ENCODE measurements at places on chromosomes 5 and 9.

DNA sequence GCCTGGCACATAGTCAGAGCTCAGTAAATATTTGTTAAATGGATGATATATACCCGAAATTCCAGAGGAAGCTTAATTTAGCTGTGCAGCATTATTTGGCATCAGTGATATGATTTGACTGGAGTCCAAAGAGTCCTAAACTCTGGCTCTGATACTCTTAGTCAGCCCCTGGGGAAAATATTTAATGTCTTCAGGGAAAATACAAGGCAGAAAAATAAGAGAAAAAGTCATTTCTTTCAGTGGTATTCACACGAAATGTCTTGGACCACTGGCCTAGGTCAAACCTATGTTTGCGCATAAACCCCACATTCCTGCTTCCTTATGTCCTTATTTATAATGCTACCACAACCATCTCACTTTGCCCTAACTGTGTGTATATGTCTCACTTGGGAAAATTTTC, 23.8 kb downstream of the GLRA1 start:
- no peak for DNase-seq

DNA sequence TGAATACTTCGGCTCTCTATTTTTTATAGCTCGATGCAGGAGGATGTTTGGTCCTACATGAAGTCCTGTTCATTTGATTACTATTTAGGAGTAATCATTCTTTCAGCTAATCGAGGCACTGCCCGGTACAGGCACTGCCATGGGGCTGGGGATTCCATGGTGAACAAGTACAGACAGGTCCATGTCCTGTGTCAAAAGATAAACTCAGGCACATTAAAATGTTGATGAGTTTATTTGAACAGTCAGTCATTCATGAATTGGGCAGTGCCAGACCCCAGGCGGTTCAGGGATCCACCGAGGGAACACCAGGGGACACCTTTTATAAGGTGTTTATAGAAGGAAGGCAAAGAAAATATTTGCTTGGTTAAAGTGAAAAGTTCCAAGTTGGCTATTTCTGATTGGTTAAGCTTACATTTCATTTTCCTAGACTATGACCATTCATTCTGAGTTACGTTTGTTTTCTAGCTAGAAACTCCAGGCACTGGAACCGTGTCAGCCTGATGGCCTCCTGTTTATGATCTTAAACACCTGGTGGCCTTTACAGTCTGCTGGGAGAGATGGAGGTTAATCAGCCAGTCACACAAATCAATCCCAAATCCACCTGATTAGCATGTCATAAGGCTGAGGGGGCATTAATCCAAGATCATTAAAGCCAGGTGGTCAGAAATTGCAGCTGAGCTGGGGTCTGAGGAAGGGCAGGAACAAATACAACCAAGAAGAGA, 47.0 kb upstream of the TDRD7 start:
- no peak for DNase-seq

DNA sequence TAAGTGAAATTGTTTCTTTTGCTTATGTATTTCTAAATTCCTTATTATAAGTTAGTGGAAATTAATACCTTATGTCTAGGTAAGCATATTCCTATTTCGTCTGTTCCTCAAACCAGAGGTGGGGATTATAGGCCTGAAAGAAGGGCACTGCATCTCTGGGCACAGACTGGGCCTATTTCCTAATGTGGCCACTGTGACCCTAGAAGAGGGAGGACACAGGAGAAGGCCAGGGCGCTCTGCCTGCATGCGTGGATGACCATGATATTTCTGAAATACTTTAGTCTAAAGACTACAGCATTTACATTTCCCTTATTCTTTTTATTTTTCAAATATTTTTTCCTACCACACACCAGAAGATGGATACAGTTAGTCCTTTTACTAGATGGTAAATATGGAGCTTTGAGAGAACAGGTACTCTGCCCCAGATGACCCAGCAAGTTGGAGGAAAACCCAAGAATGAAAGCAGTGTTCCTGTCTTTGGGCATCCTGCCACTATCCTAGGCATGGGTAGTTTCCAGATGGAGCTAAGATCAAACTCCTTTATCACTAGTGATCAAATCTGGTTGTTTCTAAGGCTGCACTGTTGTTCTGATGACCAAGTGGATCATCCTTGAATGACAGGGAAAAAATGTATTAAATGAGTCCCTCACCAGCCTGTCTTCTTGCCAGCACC, 27.8 kb downstream of the RUSC2 start:
- no peak for DNase-seq

DNA sequence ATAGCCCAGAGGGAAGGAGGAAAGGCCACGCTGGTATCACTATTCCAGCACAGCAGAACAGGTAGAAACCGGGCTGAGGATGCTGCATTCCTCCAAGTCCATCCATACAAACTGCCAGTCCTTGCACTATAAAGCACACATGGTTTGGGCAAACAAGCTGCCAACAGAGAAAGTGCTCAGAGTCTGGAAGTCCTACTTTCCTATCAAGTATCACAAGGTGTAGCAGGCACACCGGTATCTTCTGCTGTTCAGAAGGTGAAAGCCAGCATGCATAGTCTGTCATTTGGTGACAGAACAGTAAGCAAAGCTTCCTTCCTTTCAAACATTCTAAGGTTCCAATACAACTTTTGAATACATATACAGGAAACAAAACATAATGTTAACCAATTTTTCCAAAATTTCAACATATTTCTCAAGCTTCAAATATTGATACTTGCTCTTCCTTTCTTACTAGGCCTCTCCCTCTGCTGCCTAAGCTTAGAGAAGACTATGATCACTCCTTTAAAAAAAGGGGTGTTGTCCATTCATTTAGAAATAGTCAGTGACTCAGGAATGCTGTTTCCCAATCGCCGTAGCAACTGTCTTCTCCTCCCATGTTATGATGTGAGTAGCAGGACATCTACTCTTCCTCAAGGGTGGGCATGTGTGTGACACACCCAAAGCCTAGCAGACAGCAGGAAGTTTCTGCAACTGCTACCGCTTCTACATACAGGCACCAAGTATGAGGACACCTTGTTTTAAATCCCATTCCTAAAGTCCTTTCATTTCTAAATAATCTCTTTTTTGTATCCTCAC, 14.7 kb downstream of the DIAPH1 start:
- DNase-seq: peak; percentile 20

DNA sequence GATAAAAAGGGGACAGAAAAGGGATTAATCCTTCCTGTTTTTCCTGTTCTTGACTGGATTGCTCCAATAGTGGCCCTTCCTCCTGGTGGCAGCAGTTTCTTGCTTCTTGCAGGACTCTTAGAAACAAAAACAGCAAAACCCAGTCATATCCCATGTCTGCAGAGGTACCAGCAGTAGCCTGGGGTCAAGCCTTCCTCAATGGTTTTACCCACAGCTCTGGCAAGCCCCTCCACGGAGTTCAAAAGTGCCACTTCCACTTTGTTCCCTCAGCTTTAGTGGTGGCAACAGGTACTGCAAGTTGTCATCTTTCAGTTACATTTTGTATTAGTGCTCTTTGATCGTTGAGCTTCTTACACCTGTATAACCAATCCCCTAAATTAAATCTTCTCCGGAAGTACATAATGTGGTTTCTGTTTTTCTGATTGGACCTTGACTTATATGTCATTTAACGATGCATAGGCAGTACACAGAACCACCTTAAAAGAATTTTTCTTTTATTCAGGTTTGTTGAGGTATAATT, 8.7 kb upstream of the RANBP6 start:
- no peak for DNase-seq

DNA sequence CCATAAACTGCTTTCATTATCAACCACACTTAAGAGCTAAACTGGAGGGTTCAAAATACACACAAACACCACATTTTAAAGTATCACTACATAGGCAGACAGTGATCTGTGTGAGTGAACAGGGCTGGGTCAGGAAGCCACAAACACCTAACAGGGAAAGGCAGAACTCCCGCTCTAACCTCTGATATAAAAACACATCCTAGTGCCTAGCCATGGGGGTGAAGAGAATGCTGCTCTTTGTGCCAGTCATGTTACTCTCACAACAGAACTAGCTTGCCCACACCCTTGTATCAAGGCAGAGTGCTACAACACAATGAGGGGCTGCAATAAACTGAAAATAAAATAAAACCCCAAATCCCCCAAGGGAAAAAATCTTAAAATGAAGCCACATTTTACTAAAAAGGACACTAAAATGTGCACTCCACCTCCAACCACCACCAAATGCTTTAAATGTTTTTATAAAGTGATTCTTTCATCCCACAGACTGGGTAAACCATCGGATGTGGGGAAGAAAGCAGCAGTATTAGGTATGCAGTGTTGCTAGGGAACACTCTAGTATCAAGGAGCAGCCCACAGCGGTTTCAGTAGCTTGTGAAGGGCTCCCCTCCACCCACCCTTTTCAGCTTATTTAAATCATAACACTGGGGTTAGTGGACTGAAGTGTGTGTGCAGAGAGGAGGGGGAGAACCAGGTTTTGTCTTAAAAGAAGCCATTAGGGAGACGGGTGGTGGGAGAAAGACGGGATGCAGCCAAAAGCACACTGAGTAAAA, 64.5 kb downstream of the TMEM161B start:
- DNase-seq: peak; percentile 56

DNA sequence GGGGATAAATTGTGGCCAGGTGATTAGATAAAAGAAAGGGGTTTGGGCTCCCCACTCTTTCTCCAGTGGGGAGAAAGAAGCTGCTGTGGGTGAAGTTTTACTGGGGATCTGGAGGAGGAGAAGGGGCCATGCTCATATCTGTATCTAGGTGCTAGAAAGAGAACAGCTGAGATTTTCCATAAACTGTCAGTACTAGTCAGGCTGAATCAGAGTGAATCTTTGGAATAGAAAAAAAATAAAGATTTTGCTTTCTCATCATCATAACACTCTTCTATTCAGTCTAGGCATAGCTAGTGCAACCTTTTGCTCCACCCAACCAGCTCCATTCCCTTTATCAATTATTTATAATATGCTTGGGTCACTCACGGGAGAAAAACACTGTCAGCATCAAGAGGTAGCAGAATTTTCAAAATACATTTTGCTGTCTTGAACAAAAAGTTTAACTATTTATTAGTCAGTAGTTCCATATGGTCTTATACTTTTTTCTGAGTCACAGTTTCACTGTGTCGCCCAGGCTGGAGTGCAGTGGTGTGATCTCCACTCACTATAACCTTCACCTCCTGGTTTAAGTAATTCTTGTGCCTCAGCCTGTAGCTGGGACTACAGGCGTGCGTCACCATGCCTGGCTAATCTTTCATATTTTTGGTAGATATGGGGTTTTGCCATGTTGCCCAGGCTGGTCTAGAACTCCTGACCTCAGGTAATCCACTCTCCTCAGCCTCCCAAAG, 21.3 kb upstream of the ERMP1 start:
- DNase-seq: no peak

DNA sequence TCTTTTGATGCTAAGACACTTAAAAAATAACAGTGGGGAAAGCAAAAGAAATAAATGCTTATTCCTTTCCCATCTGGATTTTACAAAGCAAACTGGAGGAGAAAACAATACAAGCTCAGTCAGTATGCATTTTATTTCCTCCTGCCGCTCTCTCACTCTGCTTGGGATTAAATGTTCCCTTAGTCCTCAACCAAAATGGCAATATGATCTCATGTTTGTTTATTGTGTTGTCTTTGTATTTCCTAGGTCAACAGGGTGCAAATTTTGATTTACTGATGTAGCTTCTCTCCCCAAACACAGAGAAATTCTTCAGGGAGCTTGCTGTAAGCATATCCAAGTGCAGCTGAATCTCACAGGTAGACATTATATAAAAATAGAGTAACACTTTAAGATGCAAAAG, 92.1 kb upstream of the ERBIN start:
- DNase-seq: no peak

DNA sequence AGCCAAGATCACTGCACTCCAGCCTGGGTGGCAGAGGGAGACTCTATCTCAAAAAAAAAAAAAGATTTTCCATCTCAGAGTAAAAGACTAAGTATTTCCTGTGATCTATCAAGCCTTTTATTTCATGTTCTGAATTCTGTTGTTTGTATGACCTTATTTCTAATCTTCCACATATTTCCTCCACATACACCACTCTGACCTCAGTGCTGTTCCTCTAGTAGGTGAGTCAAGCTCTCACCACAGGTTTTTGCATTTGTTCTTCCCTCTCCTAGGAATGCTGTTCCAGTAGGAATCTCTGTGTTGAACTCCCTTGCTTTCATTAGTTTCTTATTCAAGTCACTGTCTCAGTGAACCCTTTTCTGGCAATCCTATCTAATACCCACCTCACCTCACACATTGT, 68.1 kb downstream of the INVS start:
- DNase-seq: no peak

DNA sequence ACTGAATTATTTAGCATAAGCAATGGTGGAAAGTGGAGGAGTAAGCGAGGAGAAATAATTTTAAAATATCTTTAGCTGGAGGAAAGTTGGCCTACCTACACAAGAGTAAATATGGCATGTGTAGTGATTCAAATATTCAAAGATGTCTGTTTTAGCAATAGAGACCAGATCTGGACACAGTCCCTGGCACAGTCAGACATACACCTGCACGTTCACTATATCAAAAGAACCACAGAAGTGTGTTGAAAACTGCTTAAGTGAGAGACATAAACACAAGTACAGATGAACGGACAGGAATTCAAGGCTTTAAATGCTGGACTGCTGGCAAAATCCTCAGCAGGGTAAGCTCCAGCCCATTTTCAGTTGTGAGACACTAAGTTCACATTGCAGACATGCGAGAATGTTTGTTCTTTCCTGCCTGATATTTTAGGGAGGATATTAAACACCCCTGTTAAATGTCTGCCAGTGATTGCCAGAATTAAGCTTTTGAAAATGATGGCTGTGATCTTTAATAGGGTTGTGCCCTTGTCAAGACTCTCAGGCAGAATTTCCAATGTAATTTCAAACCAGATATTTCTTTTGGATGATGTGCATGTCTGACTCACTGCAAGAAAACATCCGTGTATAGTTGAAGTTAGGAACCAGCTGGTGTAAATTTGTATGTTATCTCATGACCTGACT, 810.6 kb downstream of the TLE4 start:
- DNase-seq: no peak

GRCh38 chr5:131589510-131590348, 45.3 kb downstream of the RAPGEF6 start:
- peak; percentile 42 for DNase-seq

DNA sequence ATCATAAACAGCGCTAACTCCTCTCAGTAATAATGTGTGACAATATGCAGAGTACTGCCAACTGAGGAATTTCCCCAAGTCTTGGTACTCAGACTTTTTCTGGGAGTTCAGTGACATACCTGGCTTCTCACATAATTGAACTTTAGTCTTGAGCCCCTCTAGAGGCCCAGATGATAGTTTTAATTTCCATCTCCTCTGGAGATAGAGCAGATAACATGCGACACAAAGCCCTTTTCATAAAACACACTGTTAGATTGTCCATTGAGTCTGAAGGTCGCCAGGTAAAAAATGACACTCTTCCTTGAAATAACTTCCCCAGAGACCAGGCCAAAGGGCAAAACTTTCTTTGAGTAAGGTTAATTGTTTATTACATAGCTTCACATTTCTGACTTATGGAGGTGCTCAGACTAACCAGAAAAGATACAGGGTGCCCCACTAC, 476.0 kb downstream of the RASEF start:
- DNase-seq: no peak

All from activated CD4-positive, alpha-beta T cell treated with anti-CD3 and anti-CD28 coated beads, Interleukin-2, amount 10 ng/mL, durations not matched to agents 7 days and 5 days (primary cell).